ENCODE measurements at places on chromosomes 5 and 9.

- no peak for DNase-seq
Observed at GRCh38 chr5:119537704-119538103, 85.4 kb downstream of the HSD17B4 start.

- no peak for DNase-seq
Observed at GRCh38 chr9:35935261-35935660, 22.7 kb downstream of the OR2S2 start.

- no peak for DNase-seq
Observed at GRCh38 chr5:446883-447263, 3.9 kb downstream of the EXOC3 start.

- DNase-seq: no peak
Observed at GRCh38 chr5:92429646-92430045, 1046.5 kb upstream of the ARRDC3 start.

DNA sequence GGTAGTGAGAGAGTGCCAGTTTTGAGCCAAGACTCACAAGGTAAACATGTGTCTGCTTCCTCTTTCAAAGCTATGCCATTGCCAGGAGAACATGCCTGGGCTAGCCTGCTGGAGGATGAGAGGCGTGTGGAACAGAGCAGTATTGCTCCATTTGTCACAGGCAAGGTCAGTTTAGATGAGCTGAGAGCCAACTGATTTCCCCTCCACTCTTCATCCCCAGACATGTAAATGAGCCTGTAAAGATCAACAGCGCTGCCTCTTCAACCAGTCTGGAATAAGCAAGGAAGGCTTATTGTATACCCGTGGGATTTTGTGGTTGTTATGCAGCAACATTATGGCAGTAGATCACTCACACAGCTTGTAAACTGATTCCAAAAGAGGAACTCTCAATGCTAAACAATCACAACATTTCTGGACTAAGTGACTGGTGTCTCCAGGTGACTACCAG is 8.2 kb upstream of the GDNF start:
- DNase-seq: no peak

GRCh38 chr9:25813478-25813877 is 135.2 kb upstream of the TUSC1 start:
- DNase-seq: no peak

- DNase-seq: no peak
Observed at GRCh38 chr9:133876836-133877235, 115.3 kb downstream of the VAV2 start.

- no peak for DNase-seq
Observed at GRCh38 chr5:88923623-88924329, 40.8 kb upstream of the MEF2C start.

GRCh38 chr9:87140605-87141109 is 193.4 kb upstream of the GAS1 start:
- no peak for DNase-seq

DNA sequence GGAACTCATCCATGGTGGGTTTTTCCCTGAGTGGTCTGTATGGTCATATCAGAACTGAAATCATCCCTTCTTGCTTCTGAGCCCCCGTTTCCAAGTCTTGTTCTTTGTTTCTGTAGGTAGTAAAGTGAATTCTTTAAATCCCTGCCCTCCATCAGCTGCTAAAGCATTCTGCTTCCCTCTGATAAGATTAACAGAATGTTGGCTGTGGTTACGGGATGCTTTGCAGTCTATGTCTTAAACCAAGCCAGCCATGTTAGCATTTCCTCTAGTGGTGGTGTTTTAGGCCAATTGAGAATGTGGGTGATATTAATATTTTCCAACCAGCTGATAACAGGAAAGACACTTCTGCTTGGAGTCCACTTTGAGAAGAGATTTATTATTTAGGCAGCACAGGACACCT is 22.0 kb upstream of the KCNIP1 start:
- no peak for DNase-seq

DNA sequence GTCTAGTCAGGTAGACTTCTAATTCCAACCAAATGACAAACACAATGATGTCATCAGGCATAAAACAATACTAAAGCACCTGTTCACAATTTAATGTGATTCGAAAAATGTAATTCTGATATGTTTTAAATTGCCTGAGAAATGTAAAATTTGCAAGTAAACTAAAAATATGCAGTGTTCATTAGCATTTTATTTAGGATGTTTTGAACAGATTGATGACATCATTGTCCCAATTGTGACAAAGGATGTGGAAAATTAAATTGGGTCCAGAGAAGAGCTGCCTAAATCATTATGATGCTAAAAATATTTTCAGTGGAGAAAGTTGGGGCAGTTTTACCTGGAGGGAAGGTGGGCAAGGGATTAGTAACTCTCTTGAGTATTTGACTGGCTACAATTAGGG is 86.5 kb downstream of the CFAP90 start:
- no peak for DNase-seq

DNA sequence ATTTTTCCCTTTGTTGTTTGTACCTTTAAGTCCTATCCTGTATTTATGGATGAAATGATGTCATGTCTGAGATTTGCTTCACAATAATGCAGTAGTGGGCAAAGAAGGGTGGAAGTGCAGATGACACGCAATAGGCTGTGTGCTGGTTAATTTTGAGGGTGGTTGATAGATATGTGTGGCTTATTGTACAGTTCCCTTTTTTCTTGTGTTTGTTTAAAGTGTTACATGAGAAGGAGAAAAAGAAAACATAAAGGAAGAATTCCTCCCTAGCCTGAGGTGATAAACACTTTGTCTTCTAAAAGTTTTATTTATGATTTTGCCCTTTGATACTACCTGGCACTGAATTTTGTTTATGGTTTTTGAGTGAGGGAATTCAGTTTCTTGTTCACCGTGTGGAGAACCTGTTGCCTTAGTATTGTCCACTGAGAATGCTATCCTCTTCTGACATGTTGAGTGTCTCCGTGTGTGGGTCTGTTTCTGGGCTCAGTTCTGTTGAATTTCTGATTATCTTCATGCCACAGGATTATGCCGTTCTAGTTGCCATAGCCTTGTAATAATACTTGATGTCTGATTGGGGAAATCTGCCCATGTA is 52.3 kb upstream of the FAM120AOS start:
- no peak for DNase-seq

- DNase-seq: no peak
Observed at GRCh38 chr5:11030671-11031070, 269.6 kb upstream of the DAP start.

- DNase-seq: no peak
Observed at GRCh38 chr5:7047511-7048261, 334.5 kb downstream of the TENT4A start.

DNA sequence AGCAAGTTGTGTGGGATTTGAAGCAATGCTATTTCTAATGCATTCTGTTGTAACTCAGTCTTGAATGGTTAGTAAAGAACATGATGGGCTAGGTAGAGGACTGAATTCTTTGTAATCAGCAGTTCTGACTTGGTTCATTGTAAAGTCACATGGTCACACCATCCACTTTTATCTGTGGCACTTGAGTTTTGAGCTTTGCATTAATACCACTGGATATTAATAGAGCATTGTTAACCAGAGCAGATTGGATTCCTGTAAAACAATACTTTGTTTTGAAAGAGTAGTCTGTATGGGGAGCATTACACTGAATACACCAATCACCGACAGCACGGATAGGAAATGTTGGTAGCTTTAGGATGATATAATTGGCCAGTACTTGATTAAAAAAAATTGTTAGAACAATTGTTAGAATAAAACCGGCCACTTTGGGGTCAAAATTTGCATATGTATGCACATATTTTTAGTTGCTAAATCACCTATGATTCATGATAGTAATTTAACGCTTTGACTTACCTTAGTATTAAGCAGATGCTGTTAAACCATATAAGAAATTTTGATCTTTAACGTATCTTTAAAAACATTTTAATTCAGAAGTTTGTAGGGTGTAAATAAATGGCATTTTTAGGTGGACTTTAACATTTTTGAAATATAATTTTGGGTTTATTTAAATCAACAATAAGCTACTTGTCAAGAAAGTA is 17.4 kb downstream of the SLC12A2 start:
- no peak for DNase-seq

DNA sequence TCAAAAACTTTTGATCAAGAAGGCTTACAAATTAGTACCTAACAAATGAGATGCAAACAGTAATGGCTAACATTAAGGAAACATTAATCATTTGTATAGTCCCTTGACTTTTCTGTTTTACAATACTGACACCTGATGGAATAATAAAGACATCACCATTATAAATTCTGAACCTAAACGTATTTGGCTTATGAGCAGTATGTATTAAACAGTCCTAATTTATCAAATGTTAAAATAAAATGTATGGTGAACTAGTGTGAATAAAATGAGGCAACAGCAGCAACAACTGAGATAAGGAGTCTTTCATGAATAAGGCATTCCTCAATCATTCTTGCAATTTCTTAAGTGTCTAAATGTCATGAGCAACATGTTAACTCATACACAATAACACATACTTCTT is 6.0 kb downstream of the PUM3 start:
- no peak for DNase-seq

- no peak for DNase-seq
Observed at GRCh38 chr5:132439521-132440089, 51.0 kb downstream of the IRF1 start.

GRCh38 chr5:86968301-86968753 is 299.4 kb upstream of the RASA1 start:
- no peak for DNase-seq

GRCh38 chr9:112421771-112422222 is 41.9 kb downstream of the HSDL2 start:
- DNase-seq: no peak

- DNase-seq: no peak
Observed at GRCh38 chr5:116058346-116058936, 26.2 kb downstream of the ARL14EPL start.

DNA sequence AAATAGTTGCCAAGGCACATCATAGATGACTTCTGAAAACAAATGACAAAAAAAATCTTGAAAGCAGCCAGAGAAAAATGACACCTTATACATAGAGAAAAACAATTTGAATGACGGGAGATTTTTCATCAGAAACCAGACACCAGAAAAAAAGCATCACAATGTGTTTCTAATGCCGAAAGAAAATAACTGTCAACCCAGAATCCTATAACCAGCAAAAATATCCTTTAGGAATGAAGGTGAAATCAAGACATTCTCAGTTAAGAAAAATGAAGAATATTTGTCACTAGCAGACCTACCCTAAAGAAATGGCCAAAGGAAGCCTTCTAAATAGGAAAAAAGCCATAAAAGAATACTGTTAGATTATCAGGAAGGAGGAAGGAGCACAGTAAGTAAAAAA is 54.0 kb downstream of the SPTLC1 start:
- DNase-seq: no peak

GRCh38 chr5:73912821-73913271 is 286.9 kb downstream of the ARHGEF28 start:
- DNase-seq: no peak

- no peak for DNase-seq
Observed at GRCh38 chr5:10627160-10627701, 63.4 kb downstream of the ANKRD33B start.

DNA sequence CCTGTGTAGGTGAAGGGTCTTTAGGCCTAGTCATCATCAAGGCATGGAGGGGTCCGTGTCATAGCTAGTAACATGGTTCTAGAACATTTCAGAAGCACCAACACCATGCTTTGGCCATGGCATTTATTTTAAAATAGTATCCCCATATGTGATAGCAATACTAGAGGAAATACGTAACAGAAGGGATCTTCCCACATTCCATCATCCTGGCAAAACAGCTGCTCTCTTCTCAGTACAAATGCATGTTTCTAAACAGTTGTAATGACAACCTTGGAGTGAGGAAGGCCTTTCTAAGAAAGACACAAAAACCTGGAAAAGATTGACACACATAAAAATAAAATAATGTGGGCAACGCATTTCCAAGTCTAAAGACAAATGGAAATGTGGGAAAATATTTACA is 97.6 kb downstream of the GADD45G start:
- DNase-seq: no peak

- DNase-seq: no peak
Observed at GRCh38 chr9:123928533-123929176, 1.3 kb downstream of the DENND1A start.

DNA sequence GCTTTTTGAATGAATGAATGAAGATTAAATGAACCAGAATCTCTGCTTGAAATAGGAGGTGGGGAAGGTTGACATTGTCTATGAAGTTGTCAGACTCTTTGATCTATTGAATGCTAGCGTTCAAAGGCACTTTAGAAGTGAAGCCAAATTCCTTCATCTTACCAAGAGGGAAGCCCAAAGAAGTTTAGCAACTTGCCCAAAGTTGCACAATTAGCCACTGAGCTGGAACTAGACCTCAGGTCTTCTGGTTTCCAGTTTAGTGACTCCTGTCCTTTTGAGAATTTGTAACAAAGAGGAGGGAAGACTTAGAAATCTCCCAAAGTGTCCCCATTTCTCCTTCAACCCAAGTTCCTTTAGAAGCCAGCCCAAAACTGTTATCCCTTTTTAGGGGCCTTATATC is 20.7 kb upstream of the SLC1A3 start:
- no peak for DNase-seq

DNA sequence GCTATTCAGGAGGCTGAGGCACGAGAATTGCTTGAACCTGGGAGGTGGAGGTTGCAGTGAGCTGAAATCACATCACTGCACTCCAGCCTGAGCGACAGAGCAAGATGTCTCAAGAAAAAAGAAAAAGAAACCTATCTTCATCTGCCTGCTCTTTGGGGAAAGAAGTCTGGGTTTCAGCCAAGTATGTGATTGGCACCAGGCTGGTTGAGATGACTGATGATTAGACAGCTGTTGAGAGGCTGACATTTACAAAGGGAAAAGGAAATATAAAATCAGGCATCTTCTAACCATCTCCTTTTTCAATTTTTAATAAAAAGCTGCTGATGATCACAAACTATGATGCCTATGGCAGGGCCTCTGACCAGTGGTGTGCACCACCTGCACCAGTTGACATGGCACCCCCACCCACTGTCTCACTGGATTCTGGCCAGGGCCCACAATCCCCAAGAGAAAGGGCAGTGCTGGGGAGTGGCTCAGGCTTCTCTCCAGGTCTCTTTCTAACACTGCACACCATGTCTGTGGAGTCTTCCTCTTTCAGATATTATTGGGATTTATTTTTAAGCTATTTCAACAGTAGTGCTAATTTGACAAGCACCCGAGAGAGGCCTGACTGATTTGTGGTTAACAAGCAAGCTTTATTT is 17.2 kb upstream of the C5orf15 start:
- no peak for DNase-seq

GRCh38 chr9:121227862-121228261 is 26.2 kb upstream of the RAB14 start:
- no peak for DNase-seq

GRCh38 chr9:125885405-125886034 is 138.3 kb downstream of the PBX3 start:
- no peak for DNase-seq

Data from stimulated activated CD4-positive, alpha-beta T cell treated with anti-CD3 and anti-CD28 coated beads, Interleukin-15, amount 100 ng/mL, for 1 hour (primary cell).